ENCODE measurements at places on chromosomes 4 and X.

GRCh38 chrX:96994093-96994492 is 110.4 kb downstream of the RPA4 start:
- DNase-seq: no peak

DNA sequence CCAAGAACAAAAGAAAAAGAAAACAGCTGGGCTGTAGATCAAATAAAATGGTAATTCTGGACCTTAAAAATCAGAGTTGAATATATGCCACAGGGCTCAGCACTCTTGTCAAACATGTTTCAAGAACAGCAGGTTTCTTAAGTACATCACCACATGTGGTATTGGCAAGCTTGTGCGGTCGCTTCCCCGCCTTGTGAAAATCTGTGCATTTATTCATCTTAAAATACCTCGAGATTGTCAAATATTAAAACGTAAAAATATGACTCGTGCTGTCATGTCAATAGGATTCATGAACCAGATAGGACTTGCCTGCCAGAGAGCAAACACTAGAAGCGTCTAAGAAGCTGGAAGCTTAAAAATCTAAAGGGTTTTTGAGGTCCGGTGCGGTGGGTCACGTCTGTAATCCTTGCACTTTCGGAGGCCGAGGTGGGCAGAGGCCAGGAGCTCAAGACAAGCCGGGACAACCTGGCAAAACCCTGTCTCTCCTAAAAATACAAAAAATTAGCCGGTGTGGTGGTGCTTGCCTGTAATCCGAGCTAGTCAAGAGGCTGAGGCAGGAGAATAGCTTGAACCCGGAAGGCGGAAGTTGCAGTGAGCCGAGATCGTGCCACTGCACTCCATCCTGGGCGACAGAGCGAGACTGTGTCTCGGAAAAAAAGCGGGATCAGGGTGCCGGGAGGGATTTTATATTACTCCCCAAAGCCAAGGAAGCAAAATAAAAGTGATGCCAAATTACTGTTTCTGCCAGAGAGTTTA is 40.2 kb upstream of the TMEM154 start:
- DNase-seq: no peak

DNA sequence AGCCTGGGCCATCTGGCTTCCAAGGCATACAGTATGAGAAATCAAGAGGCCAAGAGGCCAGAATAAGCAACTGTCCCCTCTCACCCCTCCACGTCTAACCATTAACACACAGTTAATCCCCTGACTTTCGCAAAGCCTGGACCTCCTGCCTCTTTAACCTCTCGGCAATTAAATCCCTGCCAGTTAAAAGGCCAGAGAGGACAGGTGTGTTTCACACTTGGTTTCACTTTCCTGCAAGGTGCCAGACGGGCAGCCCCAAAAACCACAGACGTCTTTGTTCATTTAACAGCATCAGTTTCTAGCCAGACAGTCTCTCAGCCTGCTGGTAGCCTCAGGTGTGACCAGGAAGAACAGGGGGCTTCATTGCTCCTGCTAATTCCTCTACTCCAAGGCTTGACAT is 91.1 kb upstream of the KIT start:
- DNase-seq: peak; percentile 31

DNA sequence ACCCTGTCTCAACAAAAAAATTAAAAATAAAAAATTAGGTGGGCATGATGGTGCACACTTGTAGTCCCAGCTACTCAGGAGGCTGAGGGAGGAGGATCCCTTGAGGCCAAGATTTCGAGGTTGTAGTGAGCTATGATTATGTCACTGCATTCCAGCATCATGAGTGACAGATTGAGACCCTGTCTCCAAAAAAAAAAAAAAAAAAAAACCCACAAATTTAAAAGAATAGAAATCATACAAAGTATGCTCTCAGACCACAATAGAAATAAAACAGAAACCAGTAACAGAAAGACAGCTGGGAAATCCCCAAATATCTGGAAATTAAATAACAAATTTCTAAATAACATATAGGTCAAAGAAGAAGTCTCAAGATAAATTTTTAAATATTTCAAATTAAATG is 81.0 kb upstream of the HUWE1 start:
- no peak for DNase-seq

DNA sequence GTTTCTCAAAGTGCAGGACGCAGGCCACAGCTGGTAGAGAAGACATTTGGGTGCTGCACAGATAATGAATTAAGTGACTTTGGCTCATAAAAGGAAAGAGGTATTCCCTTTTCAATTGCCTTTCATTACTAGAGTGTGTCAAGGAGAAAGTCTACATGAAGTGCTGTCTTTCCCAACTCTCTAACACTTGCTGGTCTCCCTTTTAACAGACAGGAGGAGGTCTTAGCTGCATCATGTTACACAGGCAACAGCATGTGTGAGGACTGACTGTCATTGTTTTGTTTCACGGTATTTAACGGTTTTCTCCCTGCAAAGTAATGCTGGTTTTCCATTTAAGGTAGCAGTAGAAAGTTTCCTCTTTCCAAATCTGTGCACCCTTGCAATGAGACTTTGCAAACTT is 291.3 kb upstream of the LDB2 start:
- no peak for DNase-seq

DNA sequence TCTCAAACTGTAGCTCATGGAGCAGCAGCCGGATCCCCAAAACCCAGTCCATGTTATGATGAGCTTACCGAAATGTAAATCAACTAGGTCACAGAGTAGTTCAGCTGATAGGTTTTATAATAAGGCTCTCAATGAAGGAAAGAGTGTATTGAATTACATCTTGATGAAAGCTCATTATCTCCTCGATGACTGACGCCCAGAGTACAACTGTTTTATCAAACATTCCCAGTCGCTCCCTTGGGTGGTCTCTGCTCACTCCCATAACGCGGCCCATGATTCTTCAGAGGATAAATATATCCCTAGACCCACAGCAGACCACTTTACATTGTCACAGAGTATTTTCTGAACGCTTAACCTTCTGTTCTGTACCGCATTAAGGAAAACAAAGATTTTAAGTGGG is 452.3 kb upstream of the GALNT7 start:
- DNase-seq: no peak

GRCh38 chr4:90084967-90085295 is 42.3 kb upstream of the CCSER1 start:
- no peak for DNase-seq

Measured in WERI-Rb-1 (cell line).